Frontal cortex (tissue), 4 donors: ENCODE measurements at places on chromosomes 2 and 18.

DNA sequence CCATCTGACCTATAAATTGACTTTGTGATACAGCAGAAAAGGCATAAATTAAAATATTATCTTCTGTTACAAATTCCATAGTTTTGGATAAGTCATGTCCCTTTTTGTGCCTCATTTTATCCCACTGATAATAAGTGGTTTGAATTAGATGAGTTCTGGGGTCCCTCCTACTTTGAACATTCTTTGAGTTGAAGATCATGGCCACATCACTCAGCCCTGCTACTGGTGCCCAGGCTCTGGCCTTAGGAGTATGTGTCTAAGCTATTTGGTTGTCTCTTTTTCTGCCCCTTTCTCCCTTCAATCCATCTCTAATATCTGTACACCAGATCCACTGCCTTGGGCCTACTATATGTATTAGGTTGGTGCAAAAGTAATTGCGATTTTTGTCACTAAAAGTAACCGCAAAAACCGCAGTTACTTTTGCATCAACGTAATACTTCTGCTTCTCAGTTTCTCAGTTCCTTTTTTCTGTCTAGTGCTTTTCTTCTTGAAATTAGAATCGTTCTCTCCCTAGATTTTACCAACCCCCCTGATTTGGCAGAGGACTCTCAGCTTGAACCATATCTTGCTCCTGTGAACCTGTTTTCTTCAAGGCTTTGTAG is 362.5 kb upstream of the TNP1 start:
- no peak for DNase-seq

DNA sequence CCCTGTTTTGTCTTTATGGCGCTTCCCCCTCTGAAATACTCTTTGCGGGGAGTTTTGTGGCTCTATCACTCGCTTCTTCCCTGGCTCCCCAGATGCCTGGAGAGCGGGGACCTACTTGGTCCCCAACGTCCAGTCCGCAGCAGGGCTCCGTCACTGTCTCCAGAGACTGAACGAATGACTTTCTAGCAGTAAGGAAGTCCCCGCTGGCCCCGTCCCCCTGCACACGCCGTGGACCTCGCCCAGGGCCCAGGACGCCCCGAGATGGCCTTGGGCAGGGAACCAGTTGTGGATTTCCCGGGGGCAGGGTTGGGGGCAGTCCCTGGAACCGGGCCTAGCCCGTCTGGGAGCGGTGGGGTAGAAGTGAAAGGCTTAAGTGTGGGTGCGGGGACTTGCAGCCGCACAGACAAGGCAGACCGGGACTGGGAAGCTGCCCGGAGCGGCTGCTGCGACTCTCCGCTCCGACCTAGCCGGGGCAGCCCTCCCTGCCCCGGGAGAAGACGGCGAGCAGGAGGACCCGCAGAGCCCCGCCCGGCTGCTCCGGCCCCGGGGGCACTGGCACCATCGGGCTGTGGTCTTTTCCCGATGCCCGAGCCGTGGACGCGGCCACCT is 821 bp upstream of the EPHA4 start:
- peak; percentile 57 for DNase-seq

GRCh38 chr18:8088626-8089025 is 520.6 kb upstream of the RAB12 start:
- DNase-seq: no peak

- no peak for DNase-seq
Observed at GRCh38 chr2:203720915-203721672, 14.7 kb downstream of the CD28 start.

DNA sequence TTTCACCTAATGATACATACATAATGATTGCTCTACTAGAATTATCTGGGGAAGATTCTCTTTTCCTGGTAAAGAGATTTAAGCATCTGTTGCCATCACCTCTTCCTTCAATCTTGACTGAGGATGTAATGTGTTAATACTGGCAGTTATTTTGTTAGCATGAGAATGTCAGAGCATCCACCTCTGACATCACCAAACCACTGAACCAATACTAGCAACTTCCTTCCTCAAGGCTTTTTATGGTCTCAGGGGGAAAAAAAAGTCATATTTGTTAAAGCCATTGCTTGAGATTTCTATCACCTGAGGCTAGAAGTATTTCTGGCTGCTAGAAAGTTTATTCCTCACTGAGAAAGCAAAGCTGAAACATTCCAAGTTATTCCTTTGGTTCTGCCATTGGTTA is 48.5 kb downstream of the DSEL start:
- DNase-seq: no peak

- no peak for DNase-seq
Observed at GRCh38 chr2:229486673-229487072, 215.6 kb upstream of the PID1 start.

GRCh38 chr2:19746137-19746600 is 155.6 kb downstream of the TTC32 start:
- DNase-seq: no peak

- no peak for DNase-seq
Observed at GRCh38 chr2:2524348-2524941, 193.4 kb upstream of the MYT1L start.

DNA sequence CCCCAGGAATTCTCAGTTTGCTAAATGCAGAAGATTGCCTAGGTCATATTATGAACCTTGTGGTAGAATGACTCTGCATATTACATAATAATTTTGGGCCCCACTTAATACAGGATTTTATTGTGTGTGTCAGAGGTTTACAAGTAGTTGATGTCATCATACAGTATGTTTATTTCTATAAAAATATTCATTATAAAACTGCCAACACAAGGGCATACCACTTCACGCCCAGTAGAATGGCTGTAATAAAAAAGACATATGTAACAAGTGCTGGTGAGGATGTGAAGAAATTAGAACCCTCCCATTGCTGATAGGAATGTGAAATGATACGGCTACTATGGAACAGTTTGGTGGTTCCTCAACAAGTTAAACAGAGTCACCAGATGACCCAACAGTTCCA is 61.4 kb upstream of the TWSG1 start:
- no peak for DNase-seq

- no peak for DNase-seq
Observed at GRCh38 chr2:177245010-177245422, 19.5 kb downstream of the NFE2L2 start.

DNA sequence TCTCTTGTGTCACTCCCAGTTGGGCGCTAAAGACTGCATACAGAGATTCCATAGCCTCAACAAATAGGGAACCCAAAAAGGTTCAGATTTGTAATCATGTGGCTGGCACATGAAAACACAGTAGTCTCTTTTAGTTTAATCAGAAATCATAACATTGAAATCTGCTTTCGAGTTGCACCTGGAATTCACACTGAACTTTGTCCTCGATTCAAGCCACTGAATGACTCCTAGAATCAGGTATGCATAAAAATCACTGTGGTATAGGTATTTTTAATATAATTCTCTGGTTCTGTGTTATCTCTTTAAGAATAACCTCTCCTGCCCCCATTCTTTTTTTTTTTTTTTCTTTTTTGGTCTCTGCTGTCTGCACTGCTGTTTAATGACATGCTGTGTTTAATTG is 150.2 kb downstream of the KCNH7 start:
- DNase-seq: no peak

GRCh38 chr2:38171208-38171855 is 95.4 kb upstream of the CYP1B1 start:
- no peak for DNase-seq

DNA sequence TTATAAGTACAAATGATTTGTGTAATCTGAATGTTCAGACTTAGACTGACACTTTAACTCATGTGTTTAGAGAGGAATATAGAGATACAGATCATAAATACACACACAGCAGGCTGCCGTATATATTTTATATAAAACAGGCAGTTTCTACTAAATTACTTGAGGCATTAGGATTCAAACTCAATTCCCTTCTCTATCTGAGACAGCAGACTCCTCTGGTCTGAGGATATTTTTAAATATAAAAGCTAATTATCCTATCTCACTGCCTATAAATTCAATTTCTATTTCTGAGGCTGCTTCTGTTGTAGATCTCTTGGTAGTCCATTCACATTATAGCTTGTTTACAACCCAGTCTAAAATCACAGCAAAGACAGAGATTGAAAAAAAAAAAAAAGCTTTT is 46.9 kb downstream of the BCL2 start:
- no peak for DNase-seq

- no peak for DNase-seq
Observed at GRCh38 chr2:159432610-159433009, 146.1 kb upstream of the WDSUB1 start.

GRCh38 chr2:183001948-183002347 is 36.3 kb downstream of the NCKAP1 start:
- no peak for DNase-seq

DNA sequence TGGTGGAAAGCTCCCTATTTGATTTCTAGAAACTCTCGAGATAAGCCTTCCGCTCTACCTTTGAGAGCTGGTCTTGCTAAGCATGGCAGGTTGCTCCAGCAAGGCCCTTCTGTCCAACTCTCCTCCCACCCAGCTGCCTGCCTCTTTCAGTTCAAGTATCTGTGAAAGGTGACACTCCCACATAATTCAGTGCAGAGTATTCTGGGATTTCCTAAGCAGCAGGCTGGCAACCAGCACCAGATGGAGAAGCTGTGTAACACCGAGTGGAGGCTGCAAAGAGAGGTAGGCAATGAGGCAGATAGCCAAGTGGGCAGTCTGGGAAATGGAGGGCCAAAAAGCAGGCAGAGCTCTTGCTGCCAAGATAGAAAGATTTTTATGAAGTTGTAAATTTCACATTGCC is 88.4 kb upstream of the CAVIN2 start:
- no peak for DNase-seq

DNA sequence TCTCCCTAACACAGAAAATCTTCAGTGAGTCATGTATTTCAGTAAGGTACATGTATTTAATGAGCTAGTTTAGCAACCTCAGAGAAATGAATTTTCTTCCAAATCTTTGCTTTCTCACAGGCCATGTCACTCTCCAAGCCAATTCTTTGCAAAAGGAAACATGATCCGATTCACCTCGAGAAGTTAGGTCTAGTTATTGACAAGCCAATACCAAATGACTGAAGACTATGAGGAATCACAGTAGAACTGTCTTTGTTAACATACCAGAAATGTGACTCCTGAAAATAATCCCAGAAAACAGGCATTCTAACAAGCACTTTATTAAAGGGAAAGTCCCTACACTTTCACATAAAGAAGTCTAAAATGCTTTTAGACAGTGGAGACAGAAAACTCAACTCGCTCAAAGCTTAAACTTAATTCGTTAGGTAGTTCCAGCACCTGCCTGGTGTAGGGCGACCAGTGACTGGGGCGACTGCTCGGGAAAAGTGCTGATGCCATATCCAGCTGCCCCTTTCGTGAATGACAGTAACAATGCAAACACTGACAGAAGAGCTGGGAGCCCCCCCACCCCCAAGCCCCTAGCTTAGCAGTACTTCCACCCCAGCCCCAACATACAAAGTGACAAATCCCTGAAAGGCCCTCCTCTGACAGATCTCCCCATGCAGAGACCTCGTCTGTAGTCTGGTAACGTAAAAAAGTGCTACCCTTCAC is 1.8 kb downstream of the MEMO1 start:
- peak; percentile 19 for DNase-seq

- DNase-seq: no peak
Observed at GRCh38 chr2:98487806-98488189, 43.1 kb downstream of the INPP4A start.

- DNase-seq: peak; percentile 40
Observed at GRCh38 chr2:27041752-27042151, 9.0 kb downstream of the TMEM214 start.

- DNase-seq: no peak
Observed at GRCh38 chr18:23106575-23106974, 28.7 kb upstream of the CABLES1 start.

DNA sequence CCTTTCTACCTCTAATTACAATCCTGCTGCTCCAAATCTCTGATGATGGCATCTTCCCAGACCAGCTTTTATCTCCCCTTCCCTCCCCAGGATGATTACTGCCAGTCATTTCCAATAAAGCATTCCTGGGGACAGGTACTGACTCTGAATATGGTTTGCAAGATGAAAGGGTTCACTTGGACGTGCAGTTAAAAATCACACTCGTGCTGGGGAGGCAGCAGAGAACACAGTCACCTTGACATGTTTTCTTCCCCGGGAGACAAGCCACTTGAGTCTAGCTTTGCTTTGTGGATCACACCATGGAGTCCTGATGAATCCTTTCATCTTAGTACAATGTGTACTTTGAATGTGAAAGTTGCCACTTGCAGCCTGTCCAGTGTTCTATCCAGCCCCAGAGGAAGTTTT is 175.0 kb downstream of the ALPK2 start:
- no peak for DNase-seq
